Thymus (tissue), 14 donors: ENCODE measurements at places on chromosomes 3 and 15. TPM values are rescaled to one million over a fixed set of nuclear protein-coding genes. Genes with fewer than 3 reads are reported as not detected.

GRCh38 chr3:79258479-79258878 is 509.3 kb downstream of the ROBO1 start:
- DNase-seq: no peak

GRCh38 chr15:27250223-27250622 is 279.2 kb downstream of the GABRG3 start:
- DNase-seq: no peak

- DNase-seq: no peak
Observed at GRCh38 chr15:96593735-96594134, 263.2 kb downstream of the NR2F2 start.

- no peak for DNase-seq
Observed at GRCh38 chr15:59339252-59339672, 33.4 kb downstream of the MYO1E start.

- no peak for DNase-seq
Observed at GRCh38 chr3:100047455-100048141, 66.7 kb downstream of the FILIP1L start.

GRCh38 chr3:72973031-72973723 is 23.4 kb upstream of the PPP4R2 start:
- no peak for DNase-seq

DNA sequence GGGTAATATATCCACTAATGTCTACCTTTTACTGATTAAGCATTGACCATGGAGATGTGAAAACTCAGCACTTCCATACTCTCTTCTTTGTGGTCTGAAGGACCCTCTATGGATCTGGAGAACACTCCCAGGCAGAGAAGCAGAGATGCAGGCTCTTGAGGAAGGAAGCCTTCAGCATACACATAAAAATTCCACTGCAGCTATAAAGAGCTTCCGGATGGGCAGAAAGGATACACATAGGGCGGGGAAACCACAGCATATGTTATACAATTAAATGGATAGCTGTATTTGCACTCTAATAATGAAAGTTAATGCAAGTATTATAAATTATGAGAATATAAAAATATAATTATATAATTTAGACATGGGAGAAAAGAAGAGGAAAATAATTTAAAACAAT is 1258.2 kb upstream of the ALCAM start:
- no peak for DNase-seq

- DNase-seq: no peak
Observed at GRCh38 chr15:63994073-63994600, 52.1 kb downstream of the DAPK2 start.

GRCh38 chr3:16928386-16929132 is 43.8 kb downstream of the PLCL2 start:
- DNase-seq: no peak

GRCh38 chr15:66497502-66498455 is at the start of gene SNAPC5:
Gene SNAPC5 (minus strand): TSS chr15:66497762. CDS start chr15:66497731, 31 bp downstream.
- DNase-seq: peak; percentile 83

DNA sequence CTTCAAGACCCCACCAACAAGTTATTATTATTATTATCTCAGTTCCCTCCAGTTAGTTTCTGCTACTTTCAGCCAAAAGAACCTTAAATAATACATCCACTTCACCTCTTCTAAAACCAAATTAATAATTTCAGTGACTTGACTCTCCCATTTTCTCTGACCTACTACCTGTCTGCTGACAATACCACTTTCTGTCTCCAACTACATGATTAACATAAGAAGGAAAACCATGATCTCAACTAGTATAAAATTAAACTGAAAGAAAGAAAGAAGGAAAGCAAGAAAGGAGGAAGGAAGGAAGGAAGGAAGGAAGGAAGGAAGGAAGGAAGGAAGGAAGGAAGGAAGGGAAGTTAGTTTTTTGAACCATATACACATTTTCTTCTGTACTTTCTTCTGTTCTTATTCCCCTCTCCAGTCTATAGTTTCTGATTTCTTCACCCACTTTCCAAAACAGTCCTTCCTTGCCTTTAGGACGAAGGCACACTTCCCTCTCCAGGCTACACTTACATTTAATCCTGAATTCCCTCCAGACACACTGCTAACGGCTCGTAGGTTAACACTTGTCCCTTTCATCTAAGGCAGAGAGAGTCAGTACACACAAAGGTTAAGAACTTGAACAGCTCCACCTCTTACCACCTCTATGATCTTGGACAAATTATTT is 79.5 kb upstream of the GUCA1C start:
- no peak for DNase-seq

- no peak for DNase-seq
Observed at GRCh38 chr3:41932464-41932863, 29.4 kb downstream of the ULK4 start.

- no peak for DNase-seq
Observed at GRCh38 chr15:40495516-40495915, 24.7 kb downstream of the CHST14 start.

GRCh38 chr3:69009559-69010410 is 3.7 kb downstream of the EOGT start:
- no peak for DNase-seq

DNA sequence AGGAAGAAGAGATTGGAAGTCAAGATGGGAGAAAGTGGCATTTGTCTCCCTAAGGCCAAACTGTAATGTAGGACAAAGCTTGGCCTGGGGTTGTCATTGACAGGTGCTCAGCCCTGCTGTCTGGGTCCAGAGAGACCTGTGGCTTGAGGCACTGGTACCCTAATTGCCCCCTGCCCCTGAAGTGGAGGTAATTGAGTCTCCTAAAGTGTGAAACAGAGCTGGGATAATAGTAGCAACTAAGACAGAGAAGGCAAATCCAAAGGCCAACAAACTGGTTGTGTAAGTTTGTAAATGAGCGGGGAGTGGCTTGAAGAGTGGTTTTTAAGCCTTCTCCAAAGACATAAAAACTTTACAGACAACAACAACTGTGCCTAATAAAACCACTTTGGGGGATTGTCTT is 264.2 kb upstream of the ROPN1 start:
- no peak for DNase-seq

DNA sequence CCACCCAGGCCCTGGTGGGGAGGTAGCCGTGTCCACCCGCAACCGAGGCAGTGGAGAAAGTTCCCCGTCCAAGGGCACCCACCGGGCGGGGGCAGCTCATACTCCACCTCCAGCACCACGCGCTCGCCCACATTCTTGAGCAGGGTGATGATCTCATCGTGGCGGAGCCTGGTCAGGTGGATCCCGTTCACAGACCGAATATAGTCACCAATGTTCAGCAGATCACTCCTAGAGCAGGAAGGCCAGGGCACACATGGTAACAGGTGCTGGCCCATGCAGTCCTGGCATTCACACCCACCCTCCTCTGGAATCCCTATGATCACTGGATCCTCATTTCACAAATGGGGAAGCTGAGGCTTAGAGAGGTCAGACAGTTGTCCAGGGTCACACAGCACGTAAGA is 15.8 kb downstream of the GRIP2 start:
- no peak for DNase-seq

DNA sequence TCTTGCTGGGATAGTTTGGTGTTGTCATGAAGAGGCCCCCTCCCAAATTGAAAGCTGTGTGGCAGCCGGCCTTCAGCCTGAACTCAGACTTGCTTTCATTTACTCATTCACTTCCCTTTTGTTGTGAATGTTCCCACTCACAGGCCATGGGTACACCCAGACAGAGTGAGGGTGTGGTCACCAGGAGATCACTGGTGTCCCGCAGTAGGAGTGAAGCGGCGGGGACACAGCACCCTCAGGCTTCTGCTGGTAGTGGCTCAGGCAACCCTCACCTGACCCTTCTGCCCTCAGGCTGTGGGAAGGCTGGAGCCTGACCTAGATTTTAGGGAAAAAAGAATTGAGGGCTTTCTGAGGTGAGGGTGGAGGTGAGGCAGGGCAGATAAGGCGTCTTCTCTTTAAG is 244.4 kb downstream of the SOX2 start:
- DNase-seq: no peak

GRCh38 chr3:177905173-177906125 is 630.8 kb upstream of the KCNMB2 start:
- DNase-seq: no peak

GRCh38 chr3:179811321-179812095 is 158.7 kb downstream of the USP13 start:
- peak; percentile 38 for DNase-seq

DNA sequence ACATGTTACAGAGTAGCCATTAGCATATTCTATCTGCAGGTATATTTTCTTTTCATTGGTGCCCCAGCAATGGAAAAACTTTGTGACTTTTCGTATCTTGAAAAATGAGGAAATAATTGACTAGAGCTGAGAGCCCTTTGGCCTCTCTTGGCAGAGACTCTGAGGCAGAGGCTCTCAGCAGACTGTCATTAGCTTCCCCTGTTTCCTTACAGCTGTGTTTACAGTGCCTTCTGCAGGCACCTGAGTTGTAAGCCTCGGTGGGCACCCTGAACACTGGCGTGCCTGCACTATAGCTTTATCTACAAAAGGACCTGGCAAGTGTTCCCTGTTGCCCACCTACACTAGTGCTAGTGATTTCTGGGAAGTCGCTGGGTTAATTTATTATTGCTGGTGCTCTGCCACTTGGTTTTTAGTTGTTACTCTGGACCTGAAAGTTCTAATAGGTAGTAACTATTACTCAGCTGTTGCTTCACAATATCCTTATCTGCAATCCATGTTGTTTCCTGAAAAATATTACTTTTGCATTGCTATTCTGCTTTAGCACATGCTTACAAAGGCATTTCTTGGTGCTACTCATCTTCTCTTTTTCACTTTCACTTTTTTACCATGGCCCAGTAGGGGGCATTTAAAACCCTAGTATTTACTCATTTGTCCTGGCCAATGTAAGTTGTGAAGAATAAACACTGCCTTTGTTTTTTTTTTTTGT is 7.8 kb upstream of the GPR171 start:
- peak; percentile 47 for DNase-seq

DNA sequence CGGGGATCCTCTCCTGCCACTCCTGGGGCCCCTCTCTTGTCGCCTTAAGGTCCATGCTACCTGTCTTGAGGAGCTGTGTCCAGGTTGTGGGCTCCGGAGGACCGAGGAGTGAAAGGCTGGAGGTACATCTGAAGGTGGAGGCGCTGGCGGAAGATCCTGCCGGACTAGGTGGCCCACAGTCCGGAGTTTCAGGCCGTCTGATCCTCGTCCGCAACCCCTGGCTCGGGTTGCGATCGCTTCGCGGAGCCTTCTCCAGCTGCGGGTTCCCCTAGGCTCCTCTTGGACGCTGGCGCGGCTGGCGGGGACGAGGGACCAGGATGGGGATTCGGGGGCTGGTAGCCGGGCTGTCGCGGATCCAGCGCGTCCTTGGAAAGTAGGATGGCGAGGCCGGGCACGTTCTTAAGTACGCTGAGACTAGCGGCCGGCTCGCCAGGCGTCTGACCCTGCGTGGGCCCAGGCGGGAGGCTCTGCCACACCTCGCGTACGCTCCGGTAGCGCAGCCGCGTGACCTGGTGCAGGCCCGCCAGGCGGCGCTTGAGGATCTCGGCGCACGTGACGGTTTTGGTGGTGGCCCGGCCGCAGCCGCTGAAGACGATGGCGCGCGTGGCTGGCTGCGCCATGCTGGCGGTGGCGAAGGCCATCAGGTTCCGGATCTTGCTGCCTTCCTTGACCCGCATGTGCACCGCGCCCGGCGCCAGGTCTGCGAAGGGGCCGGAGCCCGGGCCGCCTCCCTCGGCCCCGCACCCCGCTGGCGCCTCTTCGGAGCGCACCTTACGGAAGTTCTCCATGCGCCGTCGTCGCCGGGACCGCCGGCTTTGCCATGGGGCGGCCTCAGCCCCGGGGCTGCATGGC is 550 bp downstream of the RPP25 start:
- DNase-seq: peak; percentile 50

DNA sequence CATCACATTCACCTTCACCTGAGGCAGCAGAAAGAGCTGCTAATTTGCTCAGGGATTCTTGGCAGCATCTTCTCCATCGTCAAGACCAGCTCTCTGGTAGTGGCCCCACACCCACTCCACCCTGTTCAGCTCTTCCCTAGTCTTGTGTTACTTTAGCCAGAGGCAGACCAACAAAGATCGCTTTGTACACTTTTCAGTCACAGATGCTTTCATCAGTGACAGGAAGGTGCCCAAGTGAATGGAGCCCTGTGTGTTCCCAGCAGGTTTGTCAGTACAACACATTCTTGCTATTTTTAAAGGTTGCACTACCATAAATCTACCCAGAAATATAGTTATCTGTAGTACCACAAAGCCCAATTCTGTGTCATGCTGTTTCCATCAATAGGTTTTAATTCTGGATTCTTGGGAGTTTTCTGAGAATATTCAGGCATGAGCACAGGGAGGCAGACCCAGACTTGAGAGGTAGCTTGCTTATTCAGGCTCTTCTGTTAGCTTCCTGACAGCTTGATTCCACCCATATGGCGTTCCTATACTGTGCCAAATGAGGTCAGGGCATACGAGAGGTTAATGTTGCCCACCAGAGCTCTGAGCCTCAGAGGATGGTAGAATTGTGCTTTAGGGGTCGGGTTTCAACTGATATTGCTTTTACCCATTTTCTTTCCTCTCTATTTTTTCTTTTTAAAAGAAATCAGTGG is 109.8 kb upstream of the MANF start:
- DNase-seq: no peak

DNA sequence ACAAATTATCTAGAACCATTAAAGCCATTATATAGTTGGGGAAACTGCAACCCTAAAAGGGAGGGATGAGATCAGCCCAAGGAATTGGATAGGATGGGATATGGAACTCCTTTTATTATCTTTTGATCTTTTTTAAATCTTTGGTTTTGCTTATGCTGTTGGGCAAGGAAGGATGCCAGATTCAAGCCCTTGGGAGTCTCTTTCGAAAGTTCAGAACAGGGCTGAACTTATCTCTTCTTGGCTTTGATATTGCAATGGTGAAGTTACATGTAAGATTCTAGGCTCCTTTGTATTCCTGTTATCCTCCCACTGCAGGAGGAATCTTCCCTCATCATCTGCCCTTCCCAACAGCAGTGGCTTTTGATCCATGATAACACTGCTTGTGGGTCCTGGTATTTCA is 10.0 kb upstream of the SLC22A13 start:
- DNase-seq: no peak

CAPN3 gene
- 2.4 TPM for total RNA-seq

SLC22A14 gene
- total RNA-seq: 0.05 TPM

MCTP2 gene
- total RNA-seq: 9.3 TPM

ARHGAP11A gene
- 25.2 TPM for total RNA-seq

AP3B2 gene
- 0.33 TPM for total RNA-seq

TMEM158 gene
- total RNA-seq: 0.66 TPM

GTF2E1 gene
- 15.5 TPM for total RNA-seq

PLA1A gene
- 1.1 TPM for total RNA-seq

DCBLD2 gene
- total RNA-seq: 9.9 TPM

ECE2 gene
- total RNA-seq: not detected
